Mesothelial cell of epicardium (in vitro differentiated cells): ENCODE measurements at places on chromosomes 3 and 15. TPM values are rescaled to one million over a fixed set of nuclear protein-coding genes. Genes with fewer than 3 reads are reported as not detected.

GOLGA8M gene
- 3.0 to 3.9 TPM (median 3.6 TPM) in 3 replicates for total RNA-seq

CSPG4 gene
- total RNA-seq, result 11.3 to 11.8 TPM (median 11.4 TPM) in 3 replicates

SLC28A2 gene
- total RNA-seq, result not detected in 3 replicates

SPRED1 gene
- 36.3 to 39.9 TPM (median 36.7 TPM) in 3 replicates for total RNA-seq

CSK gene
- 57.0 to 59.0 TPM (median 58.1 TPM) in 3 replicates for total RNA-seq

CHP1 gene
- total RNA-seq, result 51.8 to 58.4 TPM (median 54.1 TPM) in 3 replicates

ENTPD3 gene
- total RNA-seq, result 0.53 to 0.87 TPM (median 0.72 TPM) in 3 replicates

EXD1 gene
- total RNA-seq, result not detected in 3 replicates

TMEM207 gene
- total RNA-seq, result not detected in 3 replicates

ACKR4 gene
- total RNA-seq, result 0.13 TPM in 2 of 3 replicates, not detected in the other

PTX3 gene
- total RNA-seq, result 35.6 to 44.1 TPM (median 39.9 TPM) in 3 replicates
